ENCODE measurements at places on chromosomes 1 and 21.

- DNase-seq = no peak
Observed at GRCh38 chr21:45324489-45325205, 37.0 kb upstream of the POFUT2 start.

- DNase-seq = no peak
Observed at GRCh38 chr1:192958871-192959270, 100.3 kb downstream of the UCHL5 start.

GRCh38 chr1:112870887-112871646, 84.9 kb downstream of the SLC16A1 start:
- DNase-seq = no peak

DNA sequence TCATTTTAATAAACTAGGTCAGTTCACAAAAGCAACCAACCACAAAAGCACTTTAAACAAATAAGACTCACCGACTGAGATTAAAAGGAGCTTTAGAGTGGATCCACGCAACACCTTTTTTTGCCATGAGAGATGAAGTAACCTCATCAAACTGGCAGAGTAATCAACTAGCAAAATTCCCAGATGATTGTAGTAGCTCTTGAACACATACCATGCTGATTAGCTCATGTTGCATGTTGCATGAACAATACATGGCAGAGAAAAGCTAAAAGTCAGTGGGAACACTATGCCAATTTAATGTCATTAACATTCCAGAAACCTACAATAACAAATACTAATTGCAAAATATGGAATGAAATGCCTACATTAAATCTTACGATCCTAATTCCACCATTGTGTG, 4.1 kb downstream of the WARS2 start:
- no peak for DNase-seq

- DNase-seq = no peak
Observed at GRCh38 chr21:36255663-36256062, 64.3 kb upstream of the MORC3 start.

- DNase-seq = peak; percentile 68
Observed at GRCh38 chr1:243471754-243472745, 216.2 kb downstream of the SDCCAG8 start.

DNA sequence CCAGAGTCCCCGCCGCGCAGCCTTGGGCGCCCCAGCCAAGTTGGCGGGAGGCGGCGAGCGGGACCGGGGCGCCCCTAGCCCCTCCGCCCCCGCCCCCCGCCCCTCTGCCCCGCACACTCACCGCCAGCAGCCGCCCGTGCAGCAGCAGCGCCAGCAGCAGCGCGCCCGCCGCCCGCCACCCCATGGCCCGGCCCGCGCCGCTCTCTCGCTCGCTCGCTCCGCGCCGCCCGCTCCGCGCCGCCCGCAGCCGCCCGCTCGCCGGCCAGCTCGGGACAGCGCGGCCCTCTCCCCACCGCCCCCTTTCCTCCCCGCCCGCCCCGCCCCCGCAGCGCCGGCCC, at the start of gene HSPG2:
TSS of gene HSPG2 (minus strand) at position 277 of the 338 bp plus-strand sequence. CDS start at position 184, 93 bp downstream.
- no peak for DNase-seq

DNA sequence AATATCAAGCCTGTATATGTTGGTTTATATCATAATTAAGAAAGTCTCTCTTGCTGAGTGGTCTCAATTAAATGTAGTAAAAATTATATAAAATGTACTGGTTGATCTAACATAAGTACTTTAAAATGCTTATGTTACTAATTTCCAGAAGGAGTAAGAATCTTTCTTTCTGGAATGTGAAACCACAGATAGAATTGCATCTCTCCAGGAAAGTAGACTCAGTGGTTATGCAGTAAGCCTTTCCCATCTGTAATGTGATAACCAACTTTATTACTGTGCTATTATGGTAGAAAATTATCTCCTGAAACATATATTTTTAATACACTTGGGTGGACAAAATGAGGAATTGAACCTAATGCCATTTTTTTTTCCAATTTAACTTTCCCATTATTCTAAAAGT, 8.9 kb upstream of the RALGPS2 start:
- DNase-seq = no peak
